Right cardiac atrium (tissue), 5 donors: ENCODE measurements at places on chromosomes 4 and X.

DNA sequence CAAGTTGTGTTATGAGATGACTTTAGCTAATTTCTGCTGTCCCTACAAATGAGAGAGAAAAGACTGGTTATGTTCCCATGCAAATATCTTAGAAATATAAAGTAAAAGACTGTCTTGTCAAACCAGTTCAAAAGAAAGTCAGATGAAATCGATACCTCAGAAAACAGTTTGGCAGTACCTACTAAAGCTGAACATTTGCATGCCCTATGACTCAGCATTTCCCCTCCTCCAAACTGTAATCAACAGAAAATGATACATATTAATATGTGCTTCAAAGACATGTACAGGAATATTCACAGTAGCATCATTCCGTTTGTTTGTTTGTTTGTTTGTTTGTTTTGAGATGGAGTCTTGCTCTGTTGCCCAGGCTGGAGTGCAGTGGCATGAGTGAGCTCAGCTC lies 90.3 kb downstream of the ARX start:
- no peak for DNase-seq

DNA sequence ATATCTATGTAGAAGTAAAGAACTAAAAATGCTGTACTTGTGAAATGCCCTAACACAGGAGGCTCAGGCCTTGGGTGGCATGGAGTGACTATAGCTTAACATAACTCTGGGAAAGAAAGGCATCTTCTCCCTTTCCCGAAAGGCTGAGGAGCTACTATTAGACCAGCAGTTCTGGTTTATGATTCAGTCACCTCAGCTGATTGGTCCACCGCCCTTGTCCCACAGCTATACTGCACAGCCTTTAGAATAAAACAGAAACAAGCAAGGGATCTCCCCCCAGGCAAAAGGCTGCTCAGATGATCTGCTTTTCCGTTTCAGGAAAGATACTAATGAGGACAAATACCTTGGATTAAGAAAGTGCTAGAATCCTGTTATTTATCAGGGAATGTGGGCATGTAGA lies 171.3 kb downstream of the SNCA start:
- no peak for DNase-seq

- no peak for DNase-seq
These were observed 24.0 kb downstream of the TET2 start for GRCh38 chr4:105170711-105171110.

- DNase-seq, result no peak
These were observed 115.4 kb upstream of the NUDT6 start for GRCh38 chr4:123037804-123038203.

DNA sequence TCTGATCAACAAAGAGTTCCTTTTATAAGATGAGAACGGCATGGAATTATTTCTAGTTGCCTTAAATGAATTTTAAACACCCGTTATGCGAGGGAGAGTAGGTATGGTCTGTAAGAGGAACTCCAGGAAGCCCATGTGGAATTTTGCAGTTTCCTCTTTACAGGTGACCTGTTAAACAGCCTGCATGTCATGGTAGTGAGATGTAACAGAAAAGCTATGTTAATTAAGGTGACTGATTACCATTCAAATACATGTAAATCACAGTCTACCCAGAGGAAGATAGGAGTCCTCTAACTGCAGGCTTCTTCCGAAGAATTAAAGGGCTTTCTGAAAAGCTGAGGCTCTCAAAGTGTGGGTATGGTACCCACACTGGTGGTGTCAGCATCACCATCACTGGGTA lies 163.6 kb downstream of the CBR4 start:
- DNase-seq, result no peak
